ENCODE measurements at places on chromosomes 1 and 21. TPM values are rescaled to one million over a fixed set of nuclear protein-coding genes. Genes with fewer than 3 reads are reported as not detected.

The OR2G6 gene
- not detected for total RNA-seq

The DDAH1 gene
- 40.8 TPM for total RNA-seq

GRCh38 chr1:15525050-15526020, 1.3 kb upstream of the DNAJC16 start:
- no peak for DNase-seq

GRCh38 chr21:34148419-34148804, 75.0 kb downstream of the MRPS6 start:
- DNase-seq: no peak
